ENCODE measurements at places on chromosomes 5 and 9. TPM values are rescaled to one million over a fixed set of nuclear protein-coding genes. Genes with fewer than 3 reads are reported as not detected.

GNG10 gene
- 108 TPM for total RNA-seq

WDR31 gene
- total RNA-seq = 2.3 TPM

SVEP1 gene
- 204 TPM for total RNA-seq

PCDHGB2 gene
- total RNA-seq = 5.3 TPM

FCN2 gene
- total RNA-seq = 9.8 TPM

COL27A1 gene
- total RNA-seq = 1.0 TPM

ENTREP1 gene
- 3.3 TPM for total RNA-seq

TGFBI gene
- total RNA-seq = 240 TPM

Measured in subcutaneous adipose tissue (tissue), 4 donors.